Pons (tissue), 1 donor: ENCODE measurements at places on chromosomes 6 and 20.

DNA sequence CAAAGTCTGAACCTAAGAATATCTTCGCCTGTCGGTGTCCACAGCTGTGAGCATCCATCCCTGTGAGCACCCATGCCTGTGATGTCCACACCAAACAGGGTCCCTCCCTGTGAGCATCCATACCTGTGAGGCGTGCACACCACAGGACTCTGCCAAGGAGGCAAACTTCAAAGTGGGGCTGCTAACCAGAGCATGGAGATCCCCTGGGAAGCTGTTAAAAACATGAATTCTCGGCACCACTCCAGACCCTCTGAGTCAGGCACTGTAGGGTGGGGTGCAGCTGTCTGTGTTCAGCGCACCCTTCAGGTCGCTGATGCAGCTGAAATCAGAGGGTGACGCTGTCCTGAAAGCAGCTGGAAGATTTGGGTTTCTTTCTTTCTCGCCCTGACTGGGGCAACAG is 85.4 kb upstream of the NXT1 start:
- no peak for DNase-seq

DNA sequence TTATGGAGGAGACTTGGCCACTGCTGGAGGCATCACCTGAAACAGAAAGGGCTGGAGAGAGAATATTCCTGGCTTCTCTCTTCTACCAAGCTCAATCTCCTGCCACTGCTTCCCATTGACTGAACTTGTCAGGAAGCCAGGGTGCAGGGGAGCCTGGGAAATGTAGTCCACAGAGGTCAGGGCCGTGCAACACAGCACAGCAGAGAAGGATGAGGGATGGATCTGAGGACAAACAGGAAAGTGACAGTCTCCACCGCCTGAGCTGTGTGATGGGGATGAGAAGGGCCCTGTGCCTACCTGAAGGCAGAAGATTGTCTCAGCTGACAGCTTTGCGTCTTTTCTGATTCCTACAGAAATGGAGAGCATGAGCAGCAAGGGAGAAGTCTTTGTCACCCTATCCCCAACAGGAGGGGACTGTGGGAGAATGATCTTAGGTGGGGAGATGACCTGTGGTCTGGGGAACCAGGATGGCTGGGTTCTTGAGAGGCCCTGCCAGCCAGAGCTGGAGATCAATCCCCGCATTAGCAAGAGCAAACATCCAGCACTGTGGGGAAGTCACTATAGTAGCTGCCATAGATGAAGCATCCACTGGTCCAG is 114.2 kb downstream of the SNX5 start:
- peak; percentile 64 for DNase-seq

GRCh38 chr6:147207837-147208754 is 3.9 kb downstream of the STXBP5 start:
- peak; percentile 24 for DNase-seq

GRCh38 chr6:161417717-161418462 is 144.0 kb upstream of the AGPAT4 start:
- DNase-seq: no peak

DNA sequence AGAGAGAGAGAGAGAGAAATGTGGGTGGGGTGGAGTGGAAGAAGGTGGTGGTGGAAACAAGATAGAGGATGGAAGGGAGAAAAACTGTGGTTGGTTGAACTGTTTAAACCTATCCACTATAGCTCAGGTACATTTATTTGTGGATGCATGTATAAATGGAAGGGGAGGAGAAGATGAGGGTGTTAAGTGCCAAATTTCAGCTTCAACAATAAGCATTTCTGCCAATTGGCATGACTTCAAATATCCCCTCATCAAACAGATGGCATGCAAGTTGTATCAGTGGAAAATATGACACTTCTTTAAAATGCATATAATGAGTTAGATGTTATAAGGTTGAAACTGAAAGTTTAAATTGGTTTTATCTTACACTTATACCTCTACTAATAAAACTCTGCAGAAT is 216.1 kb downstream of the LMBRD1 start:
- no peak for DNase-seq

DNA sequence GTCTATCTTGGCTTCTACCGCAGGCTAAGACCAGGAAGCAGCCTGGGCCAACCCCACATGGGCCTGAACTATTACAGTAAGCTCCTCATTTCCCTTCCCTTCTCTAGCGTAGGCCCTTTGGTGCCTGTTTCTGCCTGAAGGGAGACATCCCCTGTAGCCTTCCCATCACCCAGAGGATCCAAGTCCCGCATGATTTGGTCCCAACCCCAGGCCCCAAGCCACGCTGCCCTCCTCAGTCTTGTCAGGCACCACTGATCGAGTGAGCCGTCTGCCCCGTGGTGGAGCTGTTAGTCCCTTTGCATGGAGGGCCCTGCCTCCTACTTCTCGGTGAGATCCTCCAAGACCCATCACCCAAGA is 46.4 kb downstream of the EBF4 start:
- DNase-seq: no peak

DNA sequence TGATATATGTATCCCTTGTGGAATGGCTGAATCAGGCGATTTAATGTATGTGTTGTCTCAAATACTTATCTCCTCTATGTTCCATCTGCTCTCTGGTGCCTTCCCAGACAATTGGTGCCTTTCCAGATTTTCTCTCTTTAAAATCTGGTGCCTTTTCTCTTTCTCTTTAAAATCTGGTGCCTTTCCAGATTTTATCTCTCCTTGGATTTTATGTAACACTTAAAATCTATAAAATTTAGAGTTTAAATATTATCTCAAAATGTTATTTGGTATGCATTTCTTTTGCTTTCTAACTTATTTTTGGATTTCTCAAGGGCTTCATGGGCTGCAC is 116.3 kb downstream of the KIF13A start:
- no peak for DNase-seq

- DNase-seq: no peak
These were observed 17.1 kb downstream of the TTLL2 start for GRCh38 chr6:167341665-167342655.

- DNase-seq: no peak
These were observed 123.1 kb upstream of the CARMIL1 start for GRCh38 chr6:25156123-25156522.

DNA sequence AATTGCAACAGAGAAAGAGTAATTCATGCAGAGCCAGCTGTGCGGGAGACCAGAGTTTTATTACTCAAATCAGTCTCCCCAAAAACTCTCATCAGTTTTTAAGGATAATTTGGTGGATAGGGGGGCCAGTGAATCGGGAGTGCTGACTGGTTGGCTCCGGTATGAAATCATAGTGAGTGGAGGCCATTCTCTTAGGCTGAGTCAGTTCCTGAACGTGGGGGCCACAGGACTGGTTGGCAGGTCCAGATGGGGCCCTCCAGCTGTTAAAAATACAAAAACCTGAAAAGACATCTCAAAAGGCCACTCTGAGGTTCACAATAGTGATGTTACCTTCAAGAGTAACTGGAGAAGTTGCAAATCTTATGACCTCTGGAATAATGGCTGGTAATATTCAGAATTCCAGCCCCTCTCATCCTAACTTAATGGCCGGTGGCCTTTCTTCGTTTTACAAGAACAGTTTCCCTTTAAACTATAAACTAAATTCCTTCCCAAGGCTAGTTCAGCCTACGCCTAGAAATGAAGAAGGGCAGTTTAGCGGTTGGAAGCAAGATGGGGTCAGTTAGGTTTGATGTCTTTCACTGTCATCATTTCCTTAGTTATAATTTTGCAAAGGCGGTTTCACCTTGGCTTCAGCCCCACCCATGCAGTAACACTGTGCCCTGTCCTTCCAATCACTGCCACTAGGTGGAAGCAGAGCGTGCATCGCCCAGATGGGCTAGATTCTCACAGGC is 6.8 kb upstream of the MICA start:
- DNase-seq: peak; percentile 73

GRCh38 chr6:82086944-82087343 is 160.6 kb downstream of the IBTK start:
- no peak for DNase-seq

- peak; percentile 92 for DNase-seq
These were observed 78.9 kb downstream of the OLIG3 start for GRCh38 chr6:137415127-137415833.

DNA sequence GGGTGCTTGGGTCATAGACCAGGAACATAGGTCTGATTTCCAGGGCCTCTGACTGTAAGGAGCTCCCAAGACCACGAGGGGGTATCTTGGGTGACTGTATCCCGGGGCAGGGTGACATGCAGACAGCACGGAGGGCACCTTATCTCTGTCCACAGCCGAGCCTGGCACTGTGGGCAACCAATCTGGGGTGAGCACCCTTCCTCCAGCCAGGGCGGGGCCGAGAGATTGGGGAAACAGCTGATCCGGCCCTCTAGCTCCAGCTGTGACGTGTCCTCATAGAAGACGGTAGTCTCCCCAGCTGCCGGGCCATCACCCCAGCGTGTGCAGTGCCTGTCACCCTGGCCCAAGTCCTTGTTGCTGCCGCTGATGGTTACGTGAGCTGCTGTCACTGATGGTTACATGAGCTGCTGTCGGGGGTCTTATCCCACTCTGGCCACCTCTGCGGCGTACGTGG is 139.6 kb upstream of the RNF24 start:
- no peak for DNase-seq

GRCh38 chr20:20371083-20371482 is 3.2 kb downstream of the INSM1 start:
- DNase-seq: no peak

- DNase-seq: no peak
These were observed 92.7 kb downstream of the CD40 start for GRCh38 chr20:46210672-46211330.

- no peak for DNase-seq
These were observed 163.6 kb upstream of the CST7 start for GRCh38 chr20:24785141-24786110.

GRCh38 chr6:44270526-44271405 is 516 bp downstream of the TMEM151B start:
- no peak for DNase-seq

GRCh38 chr6:78841111-78841510 is 26.2 kb upstream of the IRAK1BP1 start:
- no peak for DNase-seq

DNA sequence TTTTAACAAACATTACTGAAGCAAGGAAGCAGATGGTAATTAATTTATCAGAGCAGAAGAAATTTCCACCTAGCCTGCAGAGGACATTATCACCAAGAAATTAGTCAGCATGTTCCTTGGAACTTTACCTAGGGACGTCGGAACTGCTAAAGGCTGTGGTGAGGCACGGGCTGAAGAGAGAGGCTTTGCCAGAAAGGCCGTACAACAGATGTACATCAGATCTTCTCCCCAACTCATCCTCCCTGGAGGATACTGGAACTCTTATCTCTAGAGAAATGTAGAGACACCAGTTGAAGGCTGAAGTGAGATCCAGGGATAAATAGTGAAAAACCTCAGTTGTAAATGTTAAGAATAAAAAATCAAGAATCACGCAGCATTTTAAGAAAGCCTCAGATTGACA is 257.1 kb downstream of the SAMD5 start:
- peak; percentile 8 for DNase-seq

- DNase-seq: no peak
These were observed 15.9 kb upstream of the TBC1D20 start for GRCh38 chr20:478010-478948.

DNA sequence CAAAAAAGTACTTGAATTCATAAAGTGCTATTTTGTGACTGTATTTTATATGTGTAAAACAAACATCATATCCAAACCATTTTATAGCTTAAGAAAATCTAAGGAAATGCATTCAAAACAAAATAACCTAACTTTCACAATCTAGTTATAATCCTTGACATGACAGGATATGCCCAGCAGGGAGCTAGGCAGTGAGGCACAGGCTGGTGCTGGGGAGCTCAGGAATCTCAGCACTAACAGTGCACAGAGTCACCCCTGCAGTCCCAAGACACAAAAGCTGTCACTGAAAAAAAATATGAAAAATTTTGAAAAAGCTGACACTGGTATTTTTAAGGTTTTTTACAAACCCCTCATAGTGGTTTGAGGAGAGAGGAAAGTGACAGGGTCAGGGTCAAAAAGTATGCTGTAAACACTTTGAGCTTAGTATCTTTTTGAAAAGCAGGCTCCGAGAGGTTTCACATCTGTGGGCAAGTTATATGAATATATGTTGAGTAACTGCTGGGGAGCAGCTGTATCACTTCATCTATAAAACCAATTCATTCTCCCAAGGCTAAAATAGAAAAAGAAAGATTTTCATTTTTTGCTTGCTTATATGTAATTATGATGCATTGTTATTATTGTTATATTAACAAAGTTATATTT is 24.1 kb downstream of the LGSN start:
- DNase-seq: no peak

- no peak for DNase-seq
These were observed 25.3 kb downstream of the ELOVL4 start for GRCh38 chr6:79922018-79922417.

- no peak for DNase-seq
These were observed 214.5 kb upstream of the ARID1B start for GRCh38 chr6:156562636-156563035.

DNA sequence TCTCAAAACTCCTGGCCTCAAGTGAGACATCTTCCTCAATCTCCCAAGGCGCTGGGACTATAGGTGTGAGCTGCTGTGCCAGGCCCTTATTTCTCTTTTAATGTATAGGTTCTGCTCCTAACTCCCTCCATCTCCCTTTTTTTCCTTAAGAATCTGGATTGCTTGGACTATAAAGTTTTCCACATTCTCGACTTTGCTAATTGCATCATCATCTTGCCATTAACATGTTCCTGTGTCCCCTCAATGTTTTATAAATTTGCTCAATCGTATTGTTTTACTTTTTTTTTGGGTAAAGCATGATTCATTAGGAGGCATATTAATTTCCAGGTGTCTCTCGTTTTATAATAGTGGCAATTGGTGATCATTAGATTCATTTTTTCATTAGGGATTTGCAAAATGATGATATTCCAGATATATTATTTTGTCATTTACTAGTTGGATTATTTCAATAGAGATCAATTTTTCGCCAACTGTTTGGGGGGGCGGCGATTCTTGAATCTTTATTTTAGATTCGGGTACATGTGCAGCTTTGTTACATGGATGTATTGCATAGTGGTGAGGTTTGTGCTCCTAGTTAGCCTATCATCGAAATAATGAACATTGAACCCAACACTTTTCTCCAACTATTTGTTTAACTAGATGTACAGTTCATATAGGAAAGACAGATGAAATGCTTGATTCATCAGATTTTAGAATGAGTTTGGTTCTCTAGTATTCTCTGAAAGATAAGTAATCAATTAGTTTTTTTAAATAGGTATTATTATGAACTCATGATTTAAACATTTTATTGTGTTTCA is 68.7 kb downstream of the CBFA2T2 start:
- no peak for DNase-seq

DNA sequence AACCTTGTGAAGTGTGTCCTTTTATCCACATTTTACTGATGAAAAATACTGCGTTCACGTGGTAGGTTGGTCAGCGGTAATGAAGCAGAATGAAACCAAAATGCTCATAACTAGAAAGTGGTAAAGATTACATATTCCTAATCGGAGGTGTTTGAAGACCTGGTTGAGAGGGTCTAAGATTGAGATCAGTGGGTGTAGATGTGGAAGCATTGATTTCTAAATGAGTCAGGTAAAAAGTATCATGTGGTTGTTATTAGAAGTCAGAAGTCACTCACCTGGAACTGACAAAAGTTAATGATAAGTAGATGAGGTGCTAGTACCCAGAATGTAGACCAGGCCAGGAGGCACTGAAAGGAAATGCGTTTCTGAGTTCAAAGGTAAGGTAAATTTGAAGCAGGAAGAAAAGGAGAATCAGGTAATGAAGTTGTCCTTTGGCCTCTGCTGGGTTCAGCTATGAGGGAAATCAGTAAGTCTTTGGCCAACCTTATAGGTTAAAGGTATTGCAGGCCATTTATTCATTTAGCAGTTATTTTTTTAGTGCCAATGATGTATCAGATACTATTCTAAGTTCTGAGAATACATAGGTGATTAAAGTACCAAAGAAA is 31.2 kb downstream of the FAM83B start:
- DNase-seq: no peak
